NCI-H1048 (cell line): ENCODE measurements at places on chromosomes 3 and 15.

DNA sequence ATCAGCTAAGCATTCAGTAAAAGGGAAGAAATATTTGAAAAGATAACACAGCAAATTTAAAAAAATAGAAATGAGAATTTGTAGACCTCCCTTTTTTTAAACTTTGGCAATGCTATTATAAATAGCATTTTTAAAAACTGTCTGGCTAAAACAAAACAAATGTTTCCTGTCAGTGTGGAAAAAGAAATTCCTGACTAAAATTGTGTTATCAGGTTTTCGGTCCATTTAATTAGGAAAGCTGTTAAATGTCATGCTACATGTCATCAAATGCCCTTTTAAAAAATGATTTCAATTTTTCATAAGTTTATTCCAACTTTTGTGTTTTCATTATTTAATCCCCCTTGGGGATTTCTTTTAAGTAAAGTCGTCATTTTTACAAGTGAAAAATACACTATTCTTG, 29.6 kb downstream of the COL8A1 start:
- no peak for DNase-seq

DNA sequence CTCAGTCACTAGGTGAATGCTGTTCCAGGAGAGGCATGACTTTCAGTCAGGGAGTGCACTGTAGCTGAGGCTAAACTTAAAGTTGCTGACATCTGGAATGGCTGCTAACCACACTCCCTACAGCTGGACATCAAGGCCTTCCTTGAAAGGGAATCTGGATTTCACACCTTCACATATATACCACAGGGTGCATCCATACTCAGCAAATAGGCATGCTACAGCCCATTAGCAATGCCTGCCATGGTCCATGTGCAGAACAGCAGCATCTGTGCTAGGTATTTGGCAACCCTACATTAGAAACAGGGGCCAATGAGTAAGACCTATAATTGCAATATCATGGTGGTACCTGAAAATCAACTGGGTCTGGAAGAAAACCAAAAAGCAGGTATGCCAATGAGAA, 74.8 kb downstream of the SNTN start:
- no peak for DNase-seq

- DNase-seq = no peak
These were observed 74.1 kb upstream of the GOLGA8B start for GRCh38 chr15:34657469-34658127.

GRCh38 chr3:116046350-116046749, 398.9 kb downstream of the LSAMP start:
- no peak for DNase-seq

- DNase-seq = no peak
These were observed 90.5 kb downstream of the IGF1R start for GRCh38 chr15:98738689-98739401.

- DNase-seq = no peak
These were observed 4.7 kb downstream of the AMT start for GRCh38 chr3:49417516-49418120.

DNA sequence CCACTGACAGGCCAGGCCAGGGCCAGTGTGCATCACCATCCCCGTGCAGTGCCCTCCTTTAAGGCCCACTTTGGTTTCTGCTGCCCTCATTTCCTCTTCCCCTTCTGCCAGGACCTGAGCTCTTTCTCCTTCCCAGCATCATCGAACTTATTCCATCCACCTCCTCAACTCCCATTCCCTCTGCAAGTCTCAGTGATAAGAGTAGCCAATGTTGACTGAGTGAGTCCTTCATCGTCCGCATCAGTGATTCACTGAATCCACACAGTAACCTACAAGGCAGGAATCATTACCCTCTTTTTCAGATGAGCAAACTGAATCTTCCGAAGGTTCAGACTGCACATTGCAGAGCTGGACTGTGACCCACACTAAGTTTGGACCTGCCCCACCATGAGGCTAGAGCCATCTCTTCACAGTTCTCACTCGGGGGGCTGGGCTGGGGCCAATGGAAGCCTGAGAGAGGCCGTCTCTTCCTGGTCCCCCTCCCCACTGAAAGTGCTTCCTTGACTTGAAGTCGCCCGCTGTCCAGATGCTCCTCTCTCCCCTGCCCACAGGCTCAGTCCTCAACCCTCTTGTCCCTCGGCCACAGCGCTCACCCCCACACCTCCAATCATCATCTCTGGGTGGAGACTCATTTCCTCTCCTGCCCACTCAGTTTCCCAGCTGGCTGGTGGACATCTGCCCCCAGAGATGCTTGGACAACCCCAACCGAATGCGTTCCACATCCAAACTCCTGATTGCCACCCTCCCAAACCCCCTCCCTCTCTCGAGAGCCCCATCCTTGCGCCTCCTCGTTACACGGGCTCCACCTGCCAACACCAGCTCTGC, 15.2 kb upstream of the ANPEP start:
- DNase-seq = no peak

DNA sequence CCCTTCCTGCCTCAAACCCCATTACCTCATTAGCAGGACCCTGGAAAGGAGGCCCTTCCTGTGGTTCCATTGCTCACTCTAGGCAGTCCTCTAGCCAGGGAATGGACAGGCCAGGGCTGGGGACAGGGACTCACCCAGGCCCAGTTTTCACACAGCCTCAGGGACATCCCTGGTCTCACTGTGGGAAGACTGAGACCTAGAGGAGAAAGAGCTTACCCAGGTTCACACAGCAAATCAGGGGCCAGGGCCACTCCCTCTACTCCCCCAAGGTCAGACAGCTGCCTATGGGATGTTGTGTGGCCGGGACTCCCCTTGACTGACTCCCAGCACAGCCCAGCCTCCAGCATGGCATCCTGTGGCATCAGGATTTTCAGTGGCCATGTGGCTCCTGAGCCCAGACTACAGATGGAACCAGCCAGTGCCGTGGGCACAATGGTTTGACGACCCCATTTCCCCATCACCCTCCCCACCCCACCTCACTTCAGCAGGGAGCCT, 49.3 kb downstream of the ADAMTS7 start:
- no peak for DNase-seq

DNA sequence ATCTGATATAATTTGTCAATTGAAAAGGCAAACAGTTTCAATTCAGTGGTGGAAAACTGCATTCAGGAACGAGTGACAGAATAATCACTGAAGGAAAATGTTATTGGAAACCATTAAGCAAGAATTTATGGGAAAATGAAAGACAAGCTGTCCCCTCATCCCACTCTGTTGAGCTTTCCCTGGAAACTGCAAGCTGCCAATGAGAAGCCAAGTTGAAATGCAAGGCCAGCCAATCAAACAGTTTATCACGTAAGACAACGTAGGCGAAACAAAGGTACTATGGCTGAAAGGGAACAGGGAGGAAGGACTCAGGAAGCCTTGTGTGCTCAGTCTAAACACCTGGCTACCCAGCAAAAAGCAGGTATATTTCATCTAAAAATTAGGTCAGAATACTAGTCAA, 187.9 kb upstream of the ATP10A start:
- DNase-seq = no peak

DNA sequence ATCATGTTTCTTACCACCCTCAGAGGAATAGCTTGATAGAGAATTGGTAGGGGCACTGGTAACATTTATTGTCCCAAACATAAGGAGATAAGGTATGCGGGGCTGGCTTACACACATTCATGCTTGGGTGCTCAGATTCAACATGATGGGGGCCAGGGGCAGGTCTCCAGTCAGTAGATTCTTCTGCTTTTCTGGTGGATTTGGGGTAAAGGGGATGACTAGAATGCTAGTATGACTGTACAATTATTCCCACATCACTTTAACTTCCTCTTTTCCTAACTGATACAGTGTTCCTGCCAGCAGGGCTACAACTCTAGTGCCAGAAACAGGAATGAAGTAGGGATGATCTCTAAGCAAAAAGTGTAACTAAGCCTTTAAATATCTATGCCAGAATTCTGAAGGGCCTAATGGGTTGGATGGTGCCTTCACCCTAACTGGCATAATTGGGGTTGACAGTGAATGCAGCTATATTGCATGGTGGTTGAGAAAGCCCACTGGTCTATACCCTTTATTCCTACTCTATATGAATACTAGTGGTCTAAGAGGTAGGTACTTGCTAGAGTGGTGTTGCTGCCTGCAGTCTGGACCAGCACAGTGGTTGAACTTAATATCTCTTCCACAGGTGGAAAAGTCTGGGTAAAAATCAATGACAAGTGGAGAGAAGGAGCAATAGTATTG, 117.4 kb downstream of the IL12A start:
- DNase-seq = no peak

DNA sequence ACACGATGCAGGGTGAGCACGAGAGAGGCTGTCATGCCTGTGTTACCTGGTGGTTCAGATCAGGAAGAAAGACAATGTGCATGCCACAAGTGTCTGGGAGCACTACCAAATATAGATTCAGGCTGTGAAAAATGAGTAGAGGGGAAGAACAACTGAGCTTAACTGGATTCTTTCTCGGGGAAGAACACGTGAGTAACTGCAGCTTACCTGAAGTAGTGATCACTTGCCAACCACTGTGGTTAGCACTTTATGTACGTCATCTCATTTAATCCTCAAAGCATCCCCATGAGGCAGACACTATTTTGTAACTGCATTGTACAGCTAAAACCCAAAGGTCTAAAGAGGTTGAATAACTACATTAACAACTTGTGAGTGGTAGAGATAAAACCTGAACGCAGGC, 746.2 kb downstream of the TUSC7 start:
- no peak for DNase-seq

DNA sequence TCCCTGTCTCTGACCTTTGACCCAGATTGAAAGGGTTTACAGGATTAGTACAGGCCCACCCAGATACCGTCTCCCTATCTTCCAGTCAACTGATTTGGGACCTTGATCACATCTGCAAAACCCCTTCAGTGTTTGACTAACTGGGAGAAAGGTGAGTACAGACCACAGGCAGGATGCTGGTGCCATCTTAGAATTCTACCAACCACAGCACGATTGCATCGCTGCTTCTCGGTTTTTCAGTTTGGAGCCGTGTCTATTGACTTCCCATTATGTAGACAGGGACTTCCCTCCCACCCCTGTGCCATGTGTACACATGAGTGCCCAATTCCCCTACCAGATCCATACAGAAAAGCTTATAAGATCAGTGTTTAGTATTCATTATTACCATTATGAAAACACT, 6.6 kb upstream of the KLF13 start:
- DNase-seq = no peak

DNA sequence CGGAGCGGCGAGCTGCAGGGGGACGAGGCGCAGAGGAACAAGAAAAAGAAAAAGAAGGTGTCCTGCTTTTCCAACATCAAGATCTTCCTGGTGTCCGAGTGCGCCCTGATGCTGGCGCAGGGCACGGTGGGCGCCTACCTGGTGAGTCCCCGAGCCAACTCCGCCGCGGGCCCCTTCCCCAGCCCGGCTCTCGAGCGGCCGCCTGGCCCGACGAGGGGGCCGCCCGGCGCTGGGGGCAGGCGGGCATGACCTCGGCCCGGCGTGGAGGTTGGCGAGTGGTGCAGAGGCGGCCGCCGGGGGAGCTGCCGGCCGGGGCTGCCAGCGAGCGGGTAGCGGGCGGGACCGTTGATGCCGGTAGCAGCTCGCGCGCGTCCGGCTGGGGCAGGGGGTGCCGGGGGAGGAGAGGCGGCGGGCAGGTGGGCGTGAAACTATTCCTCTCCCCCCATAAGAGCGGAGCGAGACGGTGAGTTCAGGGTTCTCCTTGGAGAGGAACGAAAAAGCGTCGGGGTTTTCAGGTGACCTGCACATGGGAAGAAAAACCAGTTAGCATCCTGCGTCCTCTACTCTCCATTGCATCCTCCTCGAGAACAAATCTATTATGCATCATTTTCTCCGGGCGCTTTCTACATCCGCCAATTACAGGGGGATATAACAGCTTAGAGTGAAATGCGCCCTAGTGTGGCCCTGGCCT, 585 bp downstream of the SLCO3A1 start:
- no peak for DNase-seq

- no peak for DNase-seq
These were observed at the start of gene HCLS1 for GRCh38 chr3:121660356-121661171. HCLS1 (minus strand) TSS chr3:121660903; CDS start chr3:121658347, 2,556 bp downstream.

DNA sequence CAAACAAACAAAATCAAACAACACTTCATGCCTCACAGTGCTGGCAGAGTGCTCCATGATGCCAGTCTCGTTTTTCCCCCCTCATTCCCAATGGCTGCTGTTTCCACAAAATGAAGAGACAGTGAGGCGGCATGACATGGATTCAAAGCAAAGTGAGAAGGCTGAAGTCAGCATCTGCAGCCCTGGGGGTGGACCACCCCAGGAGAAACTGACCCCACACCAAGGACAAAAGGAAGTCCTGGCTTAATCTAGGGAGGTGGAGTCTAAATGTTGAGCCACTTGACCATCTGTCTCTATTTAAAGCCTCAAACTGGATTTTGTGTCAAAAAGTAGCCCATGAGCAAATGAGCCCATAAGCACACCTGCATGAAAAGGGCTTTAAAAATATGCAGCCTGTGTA, 151.2 kb upstream of the RORA start:
- DNase-seq = no peak

DNA sequence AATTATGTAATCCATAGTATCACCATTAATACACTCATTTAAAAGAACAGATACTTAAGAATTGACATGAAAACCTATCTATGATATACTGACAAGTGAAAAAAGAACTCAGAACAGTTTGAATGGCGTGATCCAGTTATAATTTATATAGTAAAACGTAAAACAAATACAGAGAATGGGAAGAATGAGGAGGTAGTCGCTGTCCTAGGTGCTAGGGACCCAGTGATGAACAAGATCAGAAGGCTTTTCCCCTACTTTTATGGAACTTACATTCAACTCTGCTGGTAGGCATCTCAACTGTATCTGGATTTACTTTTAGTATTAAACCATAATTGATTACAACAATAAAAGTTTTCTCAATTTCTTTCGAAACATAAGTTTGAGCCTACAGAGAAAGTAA, 31.8 kb downstream of the GSK3B start:
- DNase-seq = no peak

DNA sequence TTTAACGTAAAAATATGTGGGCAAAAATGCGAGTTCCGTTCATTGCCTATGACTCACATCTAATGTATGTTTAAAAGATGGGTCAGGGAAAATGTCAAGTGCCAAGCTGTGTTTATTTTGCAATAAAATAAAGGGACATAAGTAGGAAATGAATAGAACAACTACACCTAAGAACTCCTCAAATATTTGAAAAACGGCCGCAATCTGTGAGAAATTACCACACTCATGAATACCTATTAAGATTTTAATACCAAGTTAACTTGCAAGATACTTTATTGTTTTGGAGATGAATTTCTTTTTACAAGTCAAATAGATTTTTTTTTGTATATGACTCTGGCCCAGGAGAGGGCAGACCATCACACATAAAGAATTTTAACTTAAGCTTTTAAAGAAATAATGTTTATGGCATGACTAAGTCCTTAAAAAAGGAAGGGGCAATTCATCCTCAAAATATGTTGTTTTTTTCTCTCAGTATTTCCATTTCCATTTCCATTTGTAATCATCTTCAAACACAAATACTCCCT, 152.7 kb downstream of the SUCNR1 start:
- DNase-seq = no peak

GRCh38 chr15:67892559-67893377, 52.9 kb upstream of the RNU6-1 start:
- DNase-seq = no peak
